ENCODE measurements at places on chromosomes 2 and 18.
A peak's percentile ranks its signal among the peaks of the same experiment; 100 is the strongest.

DNA sequence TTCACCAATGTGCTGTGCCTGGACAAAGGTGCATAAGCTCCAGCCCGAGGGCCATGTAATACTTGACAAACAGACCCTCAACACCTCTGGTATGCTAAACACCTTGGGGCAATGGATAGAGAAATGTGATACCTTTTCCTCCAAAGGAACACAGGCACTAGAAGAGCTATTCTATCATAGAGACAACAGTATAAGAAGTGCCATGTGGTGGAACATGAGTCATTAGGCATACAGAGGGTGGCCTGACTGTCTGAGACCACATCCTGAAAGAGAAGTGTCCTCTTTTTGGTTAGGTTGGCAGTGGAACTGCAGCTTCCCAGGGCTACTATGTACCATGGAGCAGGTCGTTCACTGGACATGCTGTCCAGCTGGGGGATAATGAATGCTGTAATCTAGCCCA, 153.9 kb downstream of the INSIG2 start:
- DNase-seq, result no peak

DNA sequence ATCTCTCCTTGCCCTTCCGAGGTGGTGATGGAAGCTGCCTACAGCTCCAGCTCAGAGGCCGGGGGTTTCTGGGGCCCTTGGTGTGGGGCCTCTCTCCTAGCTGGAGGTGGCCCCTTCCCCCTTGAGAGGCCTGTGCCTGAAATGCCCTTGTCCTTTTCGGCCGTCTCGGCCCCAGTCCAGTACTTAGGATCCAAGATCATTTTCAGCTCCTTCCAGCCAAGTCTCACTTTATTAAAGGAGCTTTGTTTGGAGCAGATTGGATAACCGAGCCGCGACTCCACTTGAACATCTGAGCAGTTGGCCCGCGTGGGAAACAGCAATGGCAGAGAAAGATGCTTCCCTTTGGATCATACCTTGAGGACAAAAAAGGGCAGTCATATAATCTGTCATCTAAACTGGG, 125.0 kb downstream of the NEDD4L start:
- DNase-seq, result no peak

- no peak for DNase-seq
Measured at GRCh38 chr2:171909266-171909665, 13.0 kb upstream of the HAT1 start.

DNA sequence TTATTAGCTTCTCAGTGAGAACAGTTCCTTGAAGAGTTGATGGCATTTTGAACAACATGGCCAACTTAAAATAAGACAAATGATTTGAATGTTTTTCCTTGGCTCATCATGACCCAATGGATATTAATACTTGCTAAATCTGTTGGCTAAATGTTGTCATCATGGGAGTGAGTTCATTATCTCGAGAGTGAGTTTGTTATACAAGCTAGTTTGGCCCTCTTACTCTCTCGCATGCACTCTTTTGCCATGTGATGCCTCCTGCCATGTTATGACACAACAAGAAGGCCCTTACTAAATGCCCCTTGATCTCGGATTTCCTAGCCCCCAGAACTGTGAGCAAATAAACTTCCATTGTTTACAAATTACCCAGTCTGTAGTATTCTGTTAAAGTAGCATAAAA, 22.9 kb upstream of the SANBR start:
- DNase-seq, result no peak

- no peak for DNase-seq
Measured at GRCh38 chr2:20448246-20448976, 1.5 kb downstream of the RHOB start.

DNA sequence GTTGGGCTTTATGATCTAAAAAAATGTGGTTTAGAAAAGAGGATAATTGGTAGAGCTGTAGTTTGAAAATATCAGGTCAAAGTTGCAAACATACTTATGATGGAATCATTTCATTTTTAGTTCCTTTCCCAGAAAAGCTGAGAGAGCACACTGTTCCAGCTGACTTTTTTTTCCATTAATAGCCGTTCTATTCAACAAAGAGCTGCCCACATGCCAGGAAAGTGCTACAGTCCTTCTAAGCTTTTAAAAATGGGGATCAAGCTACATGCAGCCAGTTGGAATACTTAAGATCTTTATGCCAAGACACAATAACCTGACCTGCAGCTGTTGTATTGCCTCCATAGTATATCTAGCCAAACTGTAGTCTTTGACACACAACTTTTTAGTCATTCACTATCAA, 111.5 kb downstream of the GALNT3 start:
- DNase-seq, result no peak

DNA sequence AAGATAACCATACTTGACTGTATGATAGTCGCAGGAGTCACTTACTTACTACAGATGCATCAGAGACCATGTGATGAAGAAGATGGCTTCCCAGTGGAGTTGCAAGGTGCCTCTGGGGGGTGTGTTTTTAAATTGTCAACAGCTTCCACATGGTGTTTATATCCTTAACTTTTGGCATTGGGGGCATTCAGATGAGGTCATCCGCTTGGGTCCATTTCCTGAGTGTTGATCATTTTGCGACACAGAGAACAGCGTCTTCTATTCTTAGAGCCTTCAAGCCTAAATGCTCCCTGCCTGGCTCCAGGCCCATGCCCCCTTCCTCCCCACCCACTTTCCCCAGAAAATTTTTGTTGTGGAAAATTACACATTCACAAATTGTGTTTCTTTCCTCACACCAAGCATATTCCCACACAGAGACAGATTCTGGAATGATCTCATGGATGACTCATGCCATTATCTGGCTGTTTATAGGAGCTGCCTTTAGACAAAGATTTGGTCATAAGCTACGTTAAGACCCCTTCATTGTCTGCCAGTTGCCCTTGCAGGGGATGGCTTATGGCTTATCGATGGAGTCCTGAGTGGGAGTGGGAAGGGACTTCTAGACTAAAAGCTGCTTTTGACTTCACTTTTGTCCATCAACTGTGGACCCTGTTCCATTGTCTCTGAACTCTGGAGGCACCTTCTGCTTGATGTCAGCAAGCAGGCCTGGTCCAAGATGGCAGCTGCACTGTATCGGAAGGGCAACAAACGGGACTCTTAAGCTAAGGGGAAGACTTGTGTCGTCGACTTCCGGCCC, 91.8 kb downstream of the CABLES1 start:
- no peak for DNase-seq

GRCh38 chr18:13380691-13381070, 162.1 kb downstream of the LDLRAD4 start:
- DNase-seq, result no peak

DNA sequence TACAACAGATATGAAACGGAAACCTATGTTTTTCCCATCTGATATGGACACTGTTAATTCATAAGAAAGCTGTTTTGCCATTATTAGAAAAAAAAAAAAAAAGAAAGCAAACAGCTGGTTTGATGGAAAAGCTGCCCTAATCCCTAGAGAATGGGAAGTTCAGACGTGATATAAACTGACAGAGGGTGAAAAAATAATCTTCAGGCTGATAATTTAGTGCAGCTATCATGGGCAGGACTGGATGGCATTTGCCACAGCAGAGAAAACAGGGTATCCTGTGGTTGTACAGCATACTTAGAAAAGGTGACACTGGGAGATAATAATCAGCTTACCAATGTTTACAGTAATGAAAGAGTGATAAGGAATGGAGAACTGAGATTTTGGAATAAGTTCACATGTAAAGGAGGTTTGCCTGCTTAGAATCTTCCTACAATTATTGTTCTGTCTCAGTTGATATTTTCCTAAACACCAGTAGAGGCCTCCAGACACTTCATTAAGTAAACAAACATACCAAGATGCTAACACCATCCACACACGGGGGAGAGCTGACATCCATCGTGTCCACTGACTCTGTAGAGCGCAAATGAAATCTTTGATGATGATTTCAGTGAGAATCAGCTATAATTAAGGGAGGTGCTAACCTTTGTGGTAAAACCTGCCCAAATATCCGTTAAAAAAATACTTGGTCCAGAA, 211.6 kb upstream of the MMADHC start:
- DNase-seq, result no peak

- DNase-seq, result no peak
Measured at GRCh38 chr2:68272246-68272994, 20.1 kb upstream of the PPP3R1 start.

DNA sequence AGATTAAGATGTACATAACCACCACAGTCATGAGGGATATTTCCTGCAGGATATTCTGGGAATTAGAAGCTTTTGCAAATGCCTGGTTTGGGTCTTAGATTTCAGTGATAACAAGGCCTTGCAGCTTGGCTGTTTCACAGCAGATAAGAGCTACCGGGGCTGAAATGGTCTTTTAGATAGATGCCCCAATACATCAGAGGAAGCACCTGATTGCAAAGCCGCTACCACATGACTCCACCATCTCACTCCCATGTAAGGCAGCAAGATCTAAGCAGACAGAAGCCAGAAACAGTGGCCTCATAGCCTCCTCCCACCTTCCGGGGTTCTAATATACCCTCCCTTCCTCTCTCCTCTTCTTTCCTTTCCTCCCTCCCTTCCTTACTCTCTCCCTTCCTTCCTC, 31.1 kb upstream of the EPG5 start:
- DNase-seq, result peak; percentile 7

- no peak for DNase-seq
Measured at GRCh38 chr2:14891546-14891945, 259.0 kb downstream of the LRATD1 start.

- no peak for DNase-seq
Measured at GRCh38 chr2:120516679-120517314, 170.9 kb downstream of the INHBB start.

DNA sequence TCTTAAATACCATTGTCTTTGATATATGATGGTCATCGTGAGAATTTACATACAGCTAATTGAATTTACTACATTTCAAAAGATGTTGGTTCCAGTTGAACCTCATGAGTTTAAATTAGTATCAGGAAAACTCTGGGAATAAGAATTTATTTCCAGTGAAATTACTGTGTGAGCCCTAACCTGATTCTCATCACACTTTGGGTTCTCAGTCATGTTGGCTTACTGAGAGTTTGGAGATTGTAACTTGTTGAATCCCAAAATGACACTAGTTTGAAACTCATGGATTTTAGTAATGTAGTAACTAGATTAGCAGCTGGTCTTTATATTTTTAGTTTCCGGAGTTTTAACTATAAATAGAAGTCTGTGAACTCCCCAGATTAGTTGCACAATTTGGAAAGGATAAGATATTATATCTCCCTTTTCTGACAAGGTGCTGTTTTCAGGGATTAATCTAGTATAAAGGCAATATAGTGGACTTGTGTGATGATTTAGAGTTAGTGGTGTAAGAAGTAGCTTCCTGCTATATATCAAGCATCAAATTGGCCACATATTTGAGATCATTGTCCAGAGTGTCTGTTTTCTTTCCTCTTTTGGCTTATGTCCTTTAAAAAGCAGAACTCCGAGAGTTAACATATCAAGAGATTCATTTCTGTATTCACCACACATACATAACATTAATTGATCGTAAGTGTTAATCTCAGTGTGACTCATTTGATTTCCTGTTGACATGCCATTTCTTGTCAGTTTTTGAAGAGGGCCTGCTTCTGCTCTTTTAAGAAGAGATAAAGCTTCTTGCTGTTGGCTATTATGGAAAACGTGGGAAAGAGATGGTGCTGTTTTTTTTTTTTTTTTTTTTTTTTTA, 15.7 kb downstream of the NDUFV2 start:
- no peak for DNase-seq

GRCh38 chr2:15660491-15661294, 69.0 kb downstream of the DDX1 start:
- DNase-seq, result no peak

- no peak for DNase-seq
Measured at GRCh38 chr18:78973357-78974083, 6.1 kb upstream of the SALL3 start.

GRCh38 chr2:135999899-136000298, 14.5 kb upstream of the DARS1 start:
- DNase-seq, result no peak

DNA sequence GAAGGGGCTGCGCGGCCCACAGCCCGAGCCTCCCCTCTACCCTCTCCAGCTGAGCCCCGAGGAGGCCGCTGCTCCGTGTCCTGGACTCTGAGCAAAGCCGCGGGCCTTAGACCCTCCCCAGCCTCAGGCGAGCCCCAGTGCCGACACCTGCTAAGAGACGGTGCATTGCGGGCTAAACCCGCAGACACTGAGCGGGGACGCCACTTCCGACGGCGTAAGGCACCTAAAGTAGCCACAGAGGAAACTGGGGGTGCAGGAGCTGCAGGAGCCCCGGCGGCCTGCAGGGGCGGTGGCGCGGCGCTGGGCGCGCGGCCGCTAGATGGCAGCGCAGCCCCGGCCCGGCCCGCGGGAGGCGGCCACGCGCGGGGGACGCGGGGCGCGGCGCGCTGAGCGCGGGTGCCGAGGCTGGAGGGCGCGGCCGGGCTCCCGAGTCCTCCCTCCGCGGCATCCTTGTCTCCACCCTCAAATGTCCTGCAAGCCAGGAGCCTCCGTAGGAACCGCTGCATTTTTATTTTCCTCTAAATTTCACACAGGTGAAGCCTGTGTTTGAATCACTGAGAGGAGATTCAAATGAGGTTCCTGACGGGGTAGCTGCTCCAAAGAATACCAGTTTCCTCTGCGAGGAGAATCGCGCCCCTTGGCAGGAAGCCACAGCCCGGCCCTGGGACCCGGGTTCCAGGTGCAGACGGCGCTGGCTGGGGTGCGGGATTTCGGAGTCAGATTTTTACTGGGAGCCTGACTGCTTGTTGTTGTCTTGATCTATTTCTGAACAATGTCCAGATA, 650.5 kb downstream of the GALR1 start:
- peak; percentile 32 for DNase-seq

- DNase-seq, result no peak
Measured at GRCh38 chr2:163347982-163348856, 387.6 kb downstream of the FIGN start.

DNA sequence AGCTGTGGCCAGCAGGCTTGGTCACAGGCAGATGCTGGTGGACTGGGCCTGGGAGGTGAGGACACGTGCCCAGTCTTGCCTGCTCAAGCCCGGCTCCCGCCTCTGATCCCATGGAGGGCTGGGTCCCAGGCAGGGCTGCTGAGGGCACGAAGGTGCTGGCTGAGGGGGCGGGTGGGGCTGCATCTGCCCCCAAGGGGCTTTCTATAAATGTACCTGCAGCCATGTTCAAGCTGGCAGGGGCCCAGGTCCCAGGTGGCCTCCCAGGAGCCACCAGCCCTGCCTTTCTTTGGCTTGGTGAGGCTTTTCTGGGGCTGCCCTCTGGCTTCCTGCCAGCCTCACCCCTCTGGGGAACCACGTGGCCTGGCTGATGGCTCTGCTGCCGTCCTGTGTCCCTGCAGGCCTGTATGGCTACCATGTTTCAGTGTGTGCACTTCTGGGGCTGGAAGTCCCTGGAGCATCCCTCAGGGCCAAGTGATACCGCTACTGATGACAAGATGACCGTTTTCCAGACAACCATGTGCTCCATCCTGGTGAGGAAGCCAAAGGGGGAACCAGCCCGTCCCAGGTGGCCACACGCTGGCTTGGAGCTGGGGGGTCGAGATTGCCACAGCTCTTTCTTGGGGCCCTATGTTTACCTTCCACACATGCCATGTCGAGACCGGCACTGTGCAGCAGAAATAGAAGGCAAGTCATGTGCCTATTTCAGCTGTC, 23.2 kb downstream of the HJURP start:
- DNase-seq, result no peak

DNA sequence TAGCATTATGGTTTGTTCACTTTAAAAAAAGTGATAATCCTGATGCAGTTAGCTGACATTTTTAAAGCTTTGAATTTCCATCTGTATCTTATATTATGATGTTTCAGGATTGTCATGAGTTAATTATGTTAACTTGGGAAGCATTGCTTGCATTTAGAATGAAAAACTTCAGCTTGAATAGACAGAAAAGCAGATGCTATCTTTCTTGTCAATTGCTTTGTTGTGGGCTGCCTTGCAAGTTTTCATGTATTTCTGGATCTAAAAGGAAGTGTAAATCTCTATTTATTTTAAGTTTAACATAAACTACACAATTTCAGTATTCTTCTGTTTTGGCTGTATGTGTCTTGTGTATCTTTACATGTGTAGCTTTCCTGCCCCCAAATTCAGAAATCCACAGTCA, 479.5 kb downstream of the ARHGAP15 start:
- no peak for DNase-seq

Measured in activated CD4-positive, alpha-beta T cell treated with anti-CD3 and anti-CD28 coated beads, Interleukin-2, amount 50 U/mL, for 1 hour (primary cell).